ENCODE measurements at places on chromosomes 3 and 15.
A peak's percentile ranks its signal among the peaks of the same experiment; 100 is the strongest.

- DNase-seq, result no peak
These were observed 76.4 kb upstream of the ETV5 start for GRCh38 chr3:186185194-186185787.

DNA sequence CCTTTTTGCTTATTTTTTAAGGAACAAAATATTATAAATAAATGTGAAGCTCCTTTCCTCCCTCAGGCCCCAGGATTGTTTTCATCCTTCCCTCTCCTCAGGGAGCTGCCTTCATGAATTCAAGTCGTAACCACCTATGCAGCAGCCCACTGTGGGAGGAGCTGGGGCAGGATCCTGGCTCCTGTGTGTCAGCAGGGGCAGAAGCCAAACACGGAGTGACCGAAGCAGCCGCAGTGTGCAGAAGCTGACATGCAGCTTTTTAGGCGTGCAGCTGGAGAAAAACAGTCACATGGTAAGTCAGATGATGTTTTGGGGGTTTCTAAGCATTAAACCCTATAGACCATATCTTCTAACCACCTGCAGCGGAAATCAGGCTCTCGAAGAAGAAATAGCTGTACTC lies 231.3 kb downstream of the OCA2 start:
- no peak for DNase-seq

DNA sequence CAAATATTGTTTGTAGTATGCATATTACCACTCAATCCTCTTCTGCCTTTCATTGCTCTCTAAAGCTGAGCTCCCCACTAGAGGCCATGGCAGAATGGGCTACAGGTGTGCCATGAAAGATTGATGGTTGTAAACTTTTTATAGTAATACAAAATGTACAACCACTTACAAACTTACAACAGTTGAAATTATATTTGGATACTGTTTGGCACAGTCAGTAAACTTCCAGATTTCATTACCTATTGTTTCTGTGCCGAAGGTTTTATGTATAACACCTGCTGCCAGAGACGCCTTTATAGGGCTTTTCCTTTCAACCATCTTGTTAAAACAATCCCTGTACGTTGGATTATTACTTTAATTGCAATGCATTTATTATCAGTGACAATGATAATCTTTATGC lies 7.0 kb downstream of the ROPN1 start:
- DNase-seq, result no peak

GRCh38 chr3:150743508-150743907 lies 19.5 kb downstream of the SIAH2 start:
- DNase-seq, result no peak

GRCh38 chr15:32643907-32644445 lies 2.5 kb downstream of the SCG5 start:
- DNase-seq, result no peak

DNA sequence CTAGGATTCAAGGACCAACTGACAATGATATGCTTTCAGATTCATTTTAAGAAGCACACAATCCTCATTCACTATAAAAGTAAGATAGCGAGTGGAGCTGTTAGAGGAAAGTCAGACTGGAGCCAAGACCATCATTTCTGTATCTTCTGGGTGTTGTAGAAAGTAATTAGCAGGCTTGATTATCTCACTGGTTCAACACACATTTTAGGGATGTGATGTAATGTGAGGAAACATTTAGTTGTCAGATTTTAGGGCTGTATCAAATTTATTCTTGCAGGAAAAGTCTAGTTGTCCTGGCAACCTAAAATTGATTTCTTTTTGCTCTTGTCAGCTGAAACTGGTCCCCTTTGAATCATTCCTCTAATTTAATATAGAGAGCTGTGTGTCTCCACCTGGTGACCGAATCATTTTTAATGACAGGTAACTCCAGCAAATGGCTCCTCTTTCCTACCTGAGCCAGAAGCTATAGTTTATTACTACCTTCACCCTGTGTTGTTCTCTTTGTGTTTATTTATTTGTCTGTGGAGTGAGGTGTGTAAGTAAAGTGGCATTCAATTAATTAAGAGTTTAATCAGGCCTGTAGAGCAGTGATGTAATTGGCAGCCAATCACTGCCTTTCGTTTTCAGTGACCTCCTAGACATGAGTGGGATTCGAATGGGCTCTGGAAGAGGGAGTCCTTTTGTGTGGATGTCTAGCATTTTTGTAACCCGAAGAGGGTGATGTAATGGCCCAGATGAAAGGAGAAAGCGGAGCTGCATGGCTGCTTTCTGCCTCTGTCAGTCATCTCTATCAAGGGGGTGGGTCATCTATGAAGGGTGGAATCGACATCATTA lies 125.8 kb downstream of the LPP start:
- no peak for DNase-seq

DNA sequence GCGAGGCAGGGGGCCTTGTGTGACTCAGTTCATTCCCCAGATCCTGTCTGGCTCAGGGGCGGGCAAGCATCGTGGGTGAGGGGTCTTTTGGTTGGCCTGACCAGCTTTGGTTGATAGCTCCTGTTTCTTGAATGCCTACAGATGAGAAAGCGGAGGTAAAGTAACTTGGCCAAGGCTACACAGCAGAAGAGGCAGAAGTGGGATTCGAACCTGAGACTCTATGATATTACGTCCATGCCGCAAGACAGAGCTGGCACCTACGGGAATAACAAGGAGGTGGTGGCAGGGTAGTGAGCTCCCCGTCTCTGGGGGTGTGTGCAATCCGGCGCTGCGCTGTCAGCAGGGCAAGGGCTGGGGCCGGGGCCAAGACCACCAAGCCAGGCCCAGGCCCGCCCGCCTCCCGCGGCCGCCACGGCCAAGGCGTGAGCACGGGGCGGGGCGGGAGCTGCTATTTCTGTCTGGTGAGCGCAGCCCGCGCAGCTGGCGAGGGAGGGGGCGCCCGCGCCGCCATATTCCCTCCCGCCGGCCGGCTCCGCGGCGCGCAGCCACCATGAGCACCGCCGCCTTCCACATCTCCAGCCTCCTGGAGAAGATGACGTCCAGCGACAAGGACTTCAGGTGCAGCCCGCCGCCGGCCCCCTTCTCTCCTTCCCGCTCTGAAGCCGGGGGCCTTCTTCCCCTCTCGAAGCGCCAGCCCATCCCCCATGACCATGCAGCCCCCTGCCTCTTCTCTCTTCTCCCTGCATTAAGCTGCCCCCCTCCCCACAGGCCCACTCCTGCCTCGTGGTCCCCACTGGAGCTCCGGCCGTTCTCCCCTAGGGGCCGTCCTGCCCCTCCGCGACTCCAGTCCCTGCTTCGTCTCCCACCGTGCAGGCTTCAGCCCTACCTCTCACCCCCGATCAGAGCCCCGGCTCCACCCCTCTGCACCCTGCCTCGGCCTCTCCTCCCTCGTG lies at the start of gene CAND2:
TSS of gene CAND2 (plus strand) at position 510 of the 953 bp plus-strand sequence. CDS start at position 551, 41 bp downstream.
- peak; percentile 29 for DNase-seq

GRCh38 chr3:94928921-94929320 lies 866.1 kb downstream of the NSUN3 start:
- DNase-seq, result no peak

- DNase-seq, result no peak
These were observed 216.7 kb downstream of the IL20RB start for GRCh38 chr3:137174514-137174913.

DNA sequence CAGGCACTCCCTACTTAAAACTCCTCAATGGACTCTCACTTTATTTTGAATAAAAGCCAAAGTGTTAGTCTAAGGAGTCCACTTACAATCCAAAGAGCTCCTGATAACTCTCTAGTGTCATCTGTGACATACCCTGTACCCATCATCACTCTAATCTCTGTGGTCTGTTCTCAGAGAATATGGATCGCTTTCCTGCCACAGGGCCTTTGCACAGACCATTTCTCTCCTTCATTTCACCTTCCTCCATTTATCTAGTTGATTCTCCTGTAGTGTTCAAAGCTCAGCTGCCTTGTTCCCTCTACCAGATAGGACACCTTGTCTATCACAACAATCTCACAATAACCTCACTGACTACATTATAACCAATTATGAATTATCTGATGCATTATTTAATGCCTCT lies 185.4 kb upstream of the KBTBD8 start:
- DNase-seq, result no peak

DNA sequence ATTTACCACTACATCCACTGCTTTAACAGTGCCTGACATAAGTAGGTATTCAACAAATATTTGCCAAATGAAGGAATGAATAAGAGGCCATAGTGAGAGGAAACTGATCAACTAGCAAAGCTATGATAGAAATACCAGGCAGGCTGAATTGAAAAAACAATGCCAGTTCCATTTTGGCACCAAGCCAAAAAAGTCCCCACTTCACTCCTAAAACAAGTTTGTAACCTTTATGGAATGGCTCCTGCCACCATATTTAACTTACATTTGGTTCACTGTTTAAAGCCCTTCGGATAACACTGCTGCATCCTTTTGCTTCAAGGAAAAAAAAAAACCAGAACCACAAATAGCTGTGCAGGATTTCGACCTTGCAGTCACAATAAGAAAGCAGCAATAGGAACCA lies 166.1 kb downstream of the FRMD5 start:
- no peak for DNase-seq

GRCh38 chr15:100973351-100974111 lies 54.4 kb downstream of the LRRK1 start:
- no peak for DNase-seq

DNA sequence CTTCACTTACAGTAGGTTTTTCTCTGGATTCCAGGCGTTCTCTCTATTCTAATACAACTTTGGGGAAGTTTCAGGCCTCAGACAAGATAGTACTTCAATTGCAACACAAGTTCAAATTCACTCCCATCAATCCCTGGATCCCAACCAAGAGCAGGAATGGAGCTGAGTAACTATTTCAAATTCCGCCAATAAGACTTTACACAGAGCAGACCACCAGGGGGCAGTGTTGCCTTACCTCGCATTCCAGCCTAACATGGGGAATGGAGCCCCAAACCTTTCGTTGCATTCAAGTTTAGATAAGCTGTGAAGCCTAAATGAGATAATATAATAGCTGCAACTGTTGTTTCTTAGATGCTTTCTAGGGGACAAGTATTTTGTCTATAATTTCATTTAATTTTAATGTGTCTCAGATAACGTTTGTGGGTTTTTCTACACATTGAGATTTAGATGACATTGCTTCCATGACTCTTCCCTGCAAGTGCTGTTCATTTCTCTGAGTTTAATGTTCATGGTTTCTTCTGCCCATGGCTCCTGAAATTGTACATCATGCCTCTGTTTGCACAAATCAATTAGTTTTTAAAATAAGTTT lies 186.7 kb downstream of the NSUN3 start:
- peak; percentile 17 for DNase-seq

GRCh38 chr3:8652324-8652987 lies 7.9 kb upstream of the SSUH2 start:
- no peak for DNase-seq

DNA sequence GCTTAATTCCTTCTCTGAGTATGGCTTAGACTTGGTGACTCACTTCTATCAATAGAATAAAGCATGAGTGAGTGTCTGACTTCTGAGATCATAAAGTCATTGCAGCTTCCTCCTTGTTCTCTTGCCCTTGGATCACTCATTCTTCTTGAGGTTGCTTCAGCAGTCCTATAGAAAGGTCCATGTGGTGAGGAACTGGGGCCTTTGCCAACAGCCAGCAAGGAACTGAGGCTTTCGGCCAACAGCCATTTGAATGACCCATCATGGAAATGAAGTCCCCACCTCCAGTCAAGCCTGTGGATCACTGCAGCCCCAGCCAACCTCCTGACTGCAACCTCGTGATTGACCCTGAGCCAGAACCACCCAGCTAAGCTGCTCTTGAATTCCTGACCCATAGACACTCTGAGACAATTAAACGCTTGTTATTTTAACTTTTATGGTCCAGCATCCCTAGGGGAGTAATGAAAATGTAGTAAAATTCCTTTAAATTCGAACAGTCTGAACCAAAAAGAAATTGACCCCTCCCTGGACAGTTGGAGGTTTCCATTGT lies 84.5 kb downstream of the WDR76 start:
- DNase-seq, result no peak

DNA sequence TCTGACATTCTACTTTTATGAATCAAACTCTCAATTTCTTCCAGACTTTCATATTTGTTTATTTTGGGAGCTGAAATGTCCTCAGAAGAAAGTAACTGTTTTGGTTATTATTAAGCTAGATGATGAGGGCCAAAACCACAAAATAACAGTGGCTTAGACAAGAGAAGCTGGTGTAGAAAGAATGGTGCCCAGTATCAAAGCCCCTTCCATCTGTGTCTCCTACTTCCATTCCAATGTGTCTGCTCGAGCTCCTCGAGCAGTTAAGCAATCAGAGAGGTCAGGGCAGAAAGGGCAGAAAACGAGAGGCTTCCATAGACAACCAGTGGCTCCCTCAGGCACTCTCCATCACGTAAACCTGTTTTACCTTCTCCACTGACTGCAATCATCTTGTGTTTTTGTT lies 59.7 kb upstream of the MAGI1 start:
- no peak for DNase-seq

DNA sequence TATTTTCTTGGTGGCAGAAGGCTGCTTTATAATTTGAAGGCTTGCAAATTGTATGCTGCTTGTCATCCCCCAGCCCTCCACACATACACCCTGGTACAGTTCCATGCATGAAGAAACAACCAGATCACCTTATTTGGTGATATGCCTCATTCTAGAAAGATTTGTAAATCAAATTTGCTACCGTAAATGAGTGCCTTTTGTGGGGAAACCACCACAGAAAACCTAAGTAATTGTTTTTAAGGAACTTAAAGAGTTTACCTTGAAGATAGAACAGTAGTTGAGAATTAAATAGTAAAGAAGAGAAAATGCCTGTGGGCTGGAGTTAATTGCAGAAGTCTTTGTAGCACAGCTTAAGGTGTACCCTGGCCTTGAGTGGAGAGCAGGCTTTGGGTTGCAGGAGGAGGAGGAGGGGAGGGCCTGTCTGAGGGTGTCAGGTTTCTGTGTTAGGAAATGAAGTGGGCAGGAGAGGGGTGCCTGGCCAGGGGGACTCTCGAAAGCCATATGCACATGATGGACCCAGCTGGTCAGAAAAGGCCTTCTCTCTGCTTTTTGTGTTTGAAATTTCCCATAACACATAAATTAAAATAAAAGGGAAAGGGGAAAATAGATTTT lies 6.9 kb downstream of the NIPA2 start:
- no peak for DNase-seq

- no peak for DNase-seq
These were observed 190.9 kb upstream of the PLSCR5 start for GRCh38 chr3:146796078-146796477.

- DNase-seq, result no peak
These were observed 111.2 kb downstream of the XXYLT1 start for GRCh38 chr3:195159814-195160165.

- no peak for DNase-seq
These were observed 60.3 kb downstream of the CMSS1 start for GRCh38 chr3:99878005-99878404.

DNA sequence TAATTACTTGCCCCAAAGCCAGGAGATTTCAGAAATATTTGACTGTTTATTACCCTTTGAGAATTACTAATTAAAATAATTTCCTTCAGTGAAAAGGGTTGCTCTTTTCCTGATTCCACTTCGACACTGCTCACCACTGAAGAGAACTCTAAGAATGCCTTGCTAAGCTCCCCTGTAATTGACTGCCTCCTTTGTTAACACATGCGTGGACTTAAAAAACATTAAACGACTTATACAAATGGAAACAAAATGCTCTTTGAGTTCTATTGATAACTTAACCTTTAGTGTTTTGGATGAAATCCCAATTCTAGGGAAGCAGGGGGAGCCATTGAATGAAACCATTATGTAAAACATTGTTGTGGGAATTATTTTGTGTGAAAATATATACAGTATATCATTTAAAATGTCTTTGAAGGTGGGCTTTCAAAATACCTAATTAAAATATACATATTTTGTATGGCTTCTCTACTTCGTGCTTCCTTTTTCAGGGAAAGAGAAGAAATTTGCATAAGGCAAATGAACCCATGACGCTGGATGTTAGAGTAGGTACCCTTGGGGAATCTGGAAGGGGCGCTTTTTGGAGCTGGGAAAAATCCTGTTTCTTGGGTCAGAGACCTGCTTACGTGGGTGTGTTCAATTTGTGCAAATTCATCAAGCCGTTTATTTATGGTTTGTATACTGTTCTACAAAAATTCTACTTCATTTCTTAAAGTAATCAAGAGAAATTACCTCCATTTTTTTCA lies 64.2 kb downstream of the WWTR1 start:
- DNase-seq, result no peak

Measured in stimulated activated CD8-positive, alpha-beta memory T cell treated with anti-CD3 and anti-CD28 coated beads, Interleukin-7, amount 100 ng/mL, for 4 hours (primary cell).